ENCODE measurements at places on chromosomes 3 and 15.

- no peak for DNase-seq
Measured at GRCh38 chr3:126569390-126569975, 10.8 kb upstream of the C3orf22 start.

- DNase-seq, result no peak
Measured at GRCh38 chr15:41133454-41133853, 17.4 kb upstream of the INO80 start.

DNA sequence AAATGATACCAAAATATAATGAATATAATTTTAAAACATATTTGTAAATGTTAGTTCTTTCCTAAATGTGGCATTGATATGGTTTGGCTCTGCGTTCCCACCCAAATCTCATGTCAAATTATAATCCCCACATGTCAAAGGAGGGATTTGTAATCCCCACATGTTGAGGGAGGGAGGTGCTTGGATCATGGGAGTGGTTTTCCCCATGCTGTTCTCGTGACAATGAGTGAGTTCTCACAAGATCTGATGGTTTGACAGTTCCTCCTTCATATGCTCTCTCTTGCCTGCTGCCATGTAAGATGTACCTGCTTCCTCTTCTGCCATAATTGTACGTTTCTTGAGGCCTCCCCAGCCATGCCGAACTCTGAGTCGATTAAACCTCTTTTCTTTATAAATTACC lies 12.0 kb downstream of the CGGBP1 start:
- no peak for DNase-seq

GRCh38 chr3:170327040-170327808 lies 30.3 kb upstream of the SKIL start:
- no peak for DNase-seq

DNA sequence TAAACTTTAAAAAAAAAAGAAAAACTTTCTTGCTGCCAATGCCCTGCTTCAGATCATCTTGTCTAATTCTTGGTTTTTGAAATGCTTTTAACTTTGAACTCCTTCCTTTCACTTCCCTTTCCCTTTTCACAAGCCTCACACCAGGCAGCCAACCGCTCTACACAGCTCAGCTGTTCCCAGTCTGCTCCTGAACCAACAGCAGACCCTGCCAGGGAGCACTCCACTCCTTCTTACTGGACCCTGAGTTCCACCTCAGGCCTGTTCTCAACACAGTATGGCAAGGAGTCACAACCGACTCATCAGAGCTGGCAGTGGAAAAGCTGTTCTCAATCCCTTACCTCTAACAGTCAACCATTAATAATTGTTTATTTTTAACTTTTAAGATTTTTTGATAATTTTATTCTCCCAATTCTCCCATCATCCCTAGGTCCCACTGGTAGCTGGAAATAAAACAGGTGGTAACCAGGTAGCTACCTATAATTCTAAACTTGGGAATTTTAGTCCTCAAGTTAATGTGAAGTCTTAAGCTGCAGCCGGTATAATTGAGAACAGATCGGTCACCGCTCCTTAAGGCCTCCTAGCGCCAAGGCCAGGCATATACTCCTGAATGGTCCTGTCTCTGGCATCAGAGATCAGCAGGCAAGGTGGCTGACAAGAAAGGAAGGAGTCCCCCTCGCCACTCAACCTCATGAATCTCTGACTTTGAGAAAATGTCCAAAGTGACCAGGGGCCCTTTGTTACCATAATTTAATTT lies 43.9 kb downstream of the BOC start:
- no peak for DNase-seq

Data from stimulated activated CD4-positive, alpha-beta T cell treated with anti-CD3 and anti-CD28 coated beads, Interleukin-1b, Interleukin-23, amount 100 ng/mL, for 48 hours (primary cell).